Heart right ventricle (tissue), 16 donors: ENCODE measurements at places on chromosomes 7 and 10.

- DNase-seq, result no peak
Measured at GRCh38 chr10:131387018-131387529, 75.6 kb upstream of the TCERG1L start.

DNA sequence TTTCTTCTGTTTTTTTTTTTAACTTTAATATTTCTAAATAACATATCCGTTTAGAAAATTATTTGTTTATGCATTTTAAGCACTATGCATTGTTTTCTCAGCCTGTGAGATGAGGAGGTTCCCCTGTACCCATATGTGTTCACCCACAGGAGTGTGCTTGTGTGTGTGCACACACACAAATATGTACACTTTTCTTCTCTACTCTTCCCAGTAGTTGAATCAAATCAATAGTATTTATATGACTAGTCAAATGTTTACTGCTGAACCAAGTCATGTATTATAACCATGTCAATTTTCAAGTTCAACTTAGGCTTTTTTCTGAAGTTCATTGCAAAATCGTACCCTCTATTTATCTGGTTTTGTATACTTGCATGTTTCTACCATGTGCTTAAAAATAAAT is 37.3 kb downstream of the HDAC9 start:
- no peak for DNase-seq

DNA sequence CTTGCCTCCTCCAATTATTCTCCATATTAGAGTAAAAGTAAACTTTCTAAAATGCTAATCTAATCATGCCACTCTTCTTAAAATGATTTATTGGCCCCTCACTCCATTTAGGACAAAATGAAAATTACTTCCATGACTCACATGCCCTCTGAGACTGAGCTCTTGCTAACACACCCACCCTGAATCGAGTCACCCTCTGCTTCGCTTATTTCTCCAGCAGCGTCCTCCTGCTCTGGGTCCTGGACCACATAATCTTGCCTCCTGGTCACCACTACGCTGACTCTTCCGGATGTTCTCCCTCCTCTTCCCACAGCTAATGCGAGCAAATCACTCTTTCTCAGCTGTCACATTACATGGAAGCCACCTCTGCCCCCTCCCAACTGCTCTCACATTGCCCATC is 384.0 kb upstream of the FZD8 start:
- DNase-seq, result no peak

GRCh38 chr7:38138171-38138570 is 39.9 kb upstream of the STARD3NL start:
- DNase-seq, result no peak

DNA sequence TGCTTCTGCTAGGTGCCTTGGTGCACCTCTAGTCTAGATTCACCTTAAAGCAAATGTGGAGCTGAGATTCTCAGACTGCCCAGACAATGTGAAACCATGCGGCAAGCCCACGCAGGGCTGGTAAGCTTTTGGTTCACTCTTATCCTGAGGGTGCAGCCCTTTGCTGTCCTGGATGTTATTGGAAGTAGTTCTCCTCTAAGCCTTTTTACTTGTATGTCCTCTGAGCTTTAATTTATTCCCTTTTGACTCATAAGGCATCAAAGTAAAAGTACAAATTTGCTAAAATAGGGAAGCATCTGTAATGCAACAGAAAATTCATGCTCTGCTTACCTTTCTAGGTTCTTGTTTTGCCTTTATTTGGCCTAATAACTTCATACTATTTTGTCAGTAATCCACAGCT is 186.8 kb downstream of the MACC1 start:
- no peak for DNase-seq

GRCh38 chr10:114635101-114635500 is 23.0 kb downstream of the ABLIM1 start:
- no peak for DNase-seq

DNA sequence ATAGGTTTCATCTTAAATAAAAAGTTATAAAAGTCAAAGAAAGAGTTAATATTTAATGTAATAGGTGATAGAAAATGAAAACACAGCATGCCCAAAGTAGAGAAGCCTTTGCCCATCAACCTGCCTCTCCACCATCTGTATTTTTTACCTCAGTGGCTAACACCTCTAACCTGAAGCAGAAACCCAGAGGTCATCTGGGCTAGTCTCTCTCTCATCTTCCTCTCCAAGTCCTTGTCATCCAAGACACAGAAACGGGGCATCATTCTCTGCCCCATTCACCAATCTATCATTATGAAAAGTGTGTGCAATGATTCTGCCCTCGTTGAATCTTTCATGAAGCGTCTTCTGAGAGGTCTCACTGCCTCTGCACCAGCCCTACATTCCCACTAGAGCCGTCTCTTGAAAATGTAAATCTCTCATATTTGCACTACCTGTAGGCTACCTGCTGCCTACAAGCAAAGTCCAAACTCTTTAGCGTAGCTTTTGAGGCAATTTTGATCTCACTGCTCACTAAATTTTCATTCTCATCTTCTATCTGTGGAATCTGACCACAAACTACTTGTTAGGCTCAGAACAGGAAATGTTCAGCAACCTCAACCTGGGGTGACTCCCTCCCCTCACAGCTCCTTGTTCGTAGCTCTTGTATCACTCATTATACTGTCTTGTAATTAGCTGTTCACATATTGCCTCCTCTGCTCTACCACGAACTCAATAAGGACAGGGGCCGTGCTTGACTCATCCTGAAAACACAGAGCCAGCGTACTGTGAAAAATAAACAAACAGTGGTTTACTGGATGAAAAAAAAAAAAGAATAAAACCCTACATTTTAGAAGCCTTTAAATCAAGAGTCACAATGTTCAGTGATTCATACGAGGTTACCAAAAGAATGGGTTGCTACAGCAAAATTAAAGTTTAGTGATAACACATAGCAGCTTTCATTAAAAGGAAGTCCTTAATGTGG is 83.1 kb downstream of the CTNNA3 start:
- DNase-seq, result no peak

GRCh38 chr10:108567899-108568752 is 1355.2 kb downstream of the XPNPEP1 start:
- no peak for DNase-seq

DNA sequence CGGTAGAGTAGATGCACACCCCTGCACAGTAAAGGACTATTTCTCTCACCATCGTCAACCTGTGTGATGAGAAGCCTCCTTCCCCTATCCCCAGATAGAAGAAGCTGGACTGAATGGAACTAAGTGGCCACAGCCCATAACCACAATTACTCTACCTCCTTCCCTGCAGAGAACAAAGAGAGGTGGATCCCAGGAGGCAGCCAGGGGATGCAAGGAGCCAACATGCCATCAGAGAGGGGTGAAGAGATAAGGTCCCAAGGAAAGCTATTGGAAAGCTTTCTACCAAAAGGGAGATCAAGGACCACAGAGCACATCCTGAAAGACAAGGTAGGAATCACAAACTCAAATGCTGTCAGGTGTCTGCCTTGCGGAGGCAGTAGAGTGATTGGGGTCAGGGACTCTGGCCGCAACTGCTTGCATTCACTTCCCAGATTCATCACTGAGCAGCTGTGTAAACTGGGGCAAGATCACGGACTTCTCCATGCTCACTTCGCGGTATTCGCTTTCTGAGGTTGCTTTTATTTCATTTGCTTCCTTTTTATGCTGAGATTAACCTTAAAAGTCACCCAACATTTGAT is 81.6 kb upstream of the MYO3A start:
- DNase-seq, result no peak

DNA sequence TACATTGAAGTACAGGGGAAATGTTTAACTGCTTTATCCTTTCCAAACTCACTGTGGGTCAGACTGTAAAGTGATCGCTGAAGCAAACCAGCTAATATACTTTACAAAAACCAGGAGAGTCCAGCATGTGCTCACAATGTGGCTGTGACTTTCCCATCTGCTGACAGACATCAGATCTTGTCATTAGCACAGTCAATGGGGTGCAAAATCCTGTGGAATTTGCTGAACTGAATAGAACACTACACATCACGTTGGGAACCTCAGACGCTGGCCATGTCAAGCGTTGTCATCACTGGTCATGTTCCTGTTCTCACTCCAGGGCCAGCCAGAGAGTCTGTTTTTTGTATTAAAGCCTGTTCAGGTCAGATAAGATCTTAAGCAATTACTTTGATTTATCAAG is 83.4 kb downstream of the AGMO start:
- no peak for DNase-seq

DNA sequence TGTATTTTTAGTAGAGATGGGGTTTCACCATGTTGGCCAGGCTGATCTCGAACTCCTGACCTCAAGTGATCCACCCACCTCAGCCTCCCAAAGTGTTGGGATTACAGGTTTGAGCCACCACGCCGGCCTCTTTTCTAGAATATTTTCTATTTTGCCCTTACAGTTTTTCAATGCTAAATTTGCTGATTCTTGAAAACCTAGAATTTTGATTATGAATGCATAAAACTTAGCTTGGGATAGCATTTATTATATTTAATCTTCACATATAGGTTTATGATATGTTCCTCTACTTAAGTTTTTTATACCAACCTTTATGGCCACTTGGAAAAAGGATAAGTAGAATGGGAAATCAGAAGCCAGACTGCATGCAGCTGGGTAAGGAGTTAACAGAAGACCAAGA is 2.1 kb downstream of the TMEM60 start:
- DNase-seq, result no peak

DNA sequence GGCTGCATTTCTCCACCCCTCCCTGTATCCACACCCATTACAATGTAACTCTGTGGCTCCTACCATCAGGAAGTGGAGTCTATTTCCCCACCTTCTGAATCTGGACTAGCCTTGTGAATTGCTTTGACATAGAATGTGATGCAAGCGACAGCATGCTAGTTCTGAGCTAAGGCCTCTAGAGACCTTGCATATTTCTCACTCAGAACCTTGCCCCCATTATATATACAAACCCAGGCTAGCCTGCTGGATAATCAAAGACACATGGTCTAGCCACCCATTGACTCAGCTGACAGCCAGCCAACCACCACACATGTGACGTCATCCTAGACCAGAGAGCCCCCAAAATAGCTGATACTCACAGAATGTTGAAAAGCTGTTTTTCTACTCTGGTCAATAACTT is 77.9 kb downstream of the CCDC71L start:
- no peak for DNase-seq

DNA sequence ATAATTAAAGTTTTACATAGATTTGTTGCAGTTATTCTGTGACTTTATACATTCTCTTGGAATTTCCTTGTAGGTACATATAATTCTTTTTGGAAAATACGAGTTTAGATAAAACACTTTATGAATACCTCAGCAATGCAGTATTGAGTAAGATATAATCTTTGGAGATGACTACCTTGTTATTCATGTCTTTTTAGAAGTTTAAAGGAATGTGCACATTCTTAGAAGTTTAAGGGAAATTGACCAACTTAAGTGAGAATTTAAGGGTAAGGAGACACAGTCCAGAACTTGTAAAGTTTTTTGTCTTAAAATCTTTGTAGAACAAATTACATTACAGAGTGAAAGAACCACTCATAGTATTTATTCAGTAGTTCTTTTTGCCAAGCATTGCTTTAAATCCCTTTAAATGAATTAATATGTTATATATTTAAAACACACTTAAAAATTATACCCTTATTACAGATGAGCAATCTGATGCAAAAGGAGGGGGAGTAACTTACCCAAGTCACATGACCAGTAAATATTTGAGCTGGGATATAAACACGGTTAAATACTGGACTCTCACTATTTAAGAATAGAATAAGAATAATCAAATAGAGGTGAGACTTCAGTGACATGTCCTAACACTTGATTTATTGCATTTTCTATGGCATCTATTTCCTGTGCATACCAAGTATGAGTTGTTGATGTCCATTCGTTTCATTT is 139.5 kb upstream of the FERD3L start:
- DNase-seq, result no peak

DNA sequence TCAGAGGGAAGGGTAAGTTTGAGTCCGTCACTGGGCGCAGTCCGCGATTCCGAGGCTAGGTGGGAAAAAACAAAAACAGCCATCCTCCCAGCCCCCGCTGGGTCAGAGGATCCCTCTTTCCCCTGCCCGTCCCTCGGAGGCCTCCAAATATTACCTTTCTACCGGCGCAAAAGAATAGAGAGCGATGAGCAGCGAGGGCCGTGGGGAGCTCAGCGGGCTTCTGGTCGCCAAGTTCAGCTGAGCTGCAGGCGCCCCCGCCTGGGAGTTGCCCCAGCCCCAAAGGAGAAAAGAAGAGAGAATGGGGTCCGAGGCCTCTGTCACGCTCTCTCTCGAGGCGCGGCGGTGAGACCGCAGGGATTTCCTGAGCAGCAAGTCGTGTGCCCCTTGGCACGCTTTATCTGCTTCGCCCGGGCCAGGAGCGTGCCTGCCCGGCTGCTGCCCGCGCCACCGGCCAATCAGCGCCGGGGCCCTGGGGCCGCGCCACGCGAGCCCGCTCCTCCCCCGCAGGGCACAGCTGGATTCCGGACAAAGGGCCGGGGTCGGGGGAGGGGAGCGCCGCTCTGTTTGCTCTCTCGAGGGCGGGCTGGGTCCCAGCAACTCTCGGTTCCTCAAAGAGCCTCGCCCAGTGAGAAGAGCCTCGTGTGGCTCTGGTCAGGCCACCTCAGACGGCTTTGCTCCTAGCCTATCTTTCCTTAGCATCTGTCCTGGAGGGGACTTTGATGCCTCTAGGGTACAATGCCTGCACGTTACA is at the start of gene NEUROG3:
Gene NEUROG3 (minus strand): TSS at position 367 of the 751 bp plus-strand sequence. CDS start 379 bp downstream, outside the sequence.
- DNase-seq, result peak; percentile 36
